ENCODE measurements at places on chromosomes 7 and 10.

DNA sequence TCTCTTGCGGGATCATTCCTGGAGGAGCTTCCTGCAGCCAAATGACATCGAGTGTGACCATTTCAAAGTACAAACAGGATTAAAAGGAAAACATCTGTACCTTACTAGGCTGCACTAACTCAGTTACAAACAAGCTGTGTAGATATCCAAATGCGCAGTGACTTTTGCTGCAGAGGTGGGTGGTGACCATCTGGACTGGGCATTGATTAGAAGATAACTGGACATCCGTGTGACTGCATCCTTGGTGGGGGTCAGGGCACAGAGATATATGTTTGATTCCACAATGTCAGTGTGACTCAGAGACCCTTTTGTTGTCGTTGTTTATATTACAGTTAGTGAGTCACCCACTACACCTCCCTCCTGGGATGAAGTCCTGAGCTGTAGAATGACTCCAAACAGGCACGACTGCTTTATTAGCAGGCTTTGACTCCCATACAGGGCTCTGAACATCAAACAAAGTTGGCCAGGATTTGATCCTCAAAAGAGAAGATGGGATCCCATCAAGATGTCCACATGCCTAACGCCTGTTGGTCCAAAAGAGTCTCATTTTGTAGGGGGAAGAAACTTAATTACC, 56.7 kb upstream of the SDK1 start:
- peak; percentile 43 for DNase-seq

DNA sequence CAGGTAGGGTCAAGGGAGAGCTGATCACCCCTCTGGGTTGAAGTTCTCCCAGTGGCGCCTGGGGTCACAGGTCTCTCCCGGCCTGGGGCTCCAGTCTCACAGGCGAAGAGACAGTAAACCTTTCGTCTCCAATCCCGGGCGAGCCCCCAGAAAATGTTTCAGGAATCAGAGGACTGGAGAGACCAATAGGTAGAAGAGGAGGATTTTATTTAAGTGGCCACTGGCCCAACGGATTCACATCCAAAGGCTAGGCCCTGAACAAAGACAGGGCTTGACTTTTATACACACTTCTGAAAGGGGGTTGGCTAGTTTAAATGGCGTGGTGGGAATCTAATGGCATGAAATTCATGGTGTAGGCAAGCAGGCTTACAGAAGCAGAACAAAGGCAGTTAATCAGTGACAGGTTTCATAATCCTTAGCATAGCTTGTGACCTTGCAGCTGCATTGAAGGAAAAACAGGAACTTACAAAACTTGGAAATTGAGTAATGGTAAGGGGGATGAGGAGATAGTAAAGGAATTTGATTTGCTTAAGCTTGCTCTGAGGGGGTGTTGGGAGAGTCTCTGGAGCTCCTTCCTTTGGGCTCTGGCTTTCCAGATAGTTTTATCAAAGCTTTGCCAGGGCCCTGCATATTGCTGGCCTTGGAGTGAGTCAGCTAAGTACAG, 105.5 kb downstream of the TRIM24 start:
- DNase-seq, result peak; percentile 82

DNA sequence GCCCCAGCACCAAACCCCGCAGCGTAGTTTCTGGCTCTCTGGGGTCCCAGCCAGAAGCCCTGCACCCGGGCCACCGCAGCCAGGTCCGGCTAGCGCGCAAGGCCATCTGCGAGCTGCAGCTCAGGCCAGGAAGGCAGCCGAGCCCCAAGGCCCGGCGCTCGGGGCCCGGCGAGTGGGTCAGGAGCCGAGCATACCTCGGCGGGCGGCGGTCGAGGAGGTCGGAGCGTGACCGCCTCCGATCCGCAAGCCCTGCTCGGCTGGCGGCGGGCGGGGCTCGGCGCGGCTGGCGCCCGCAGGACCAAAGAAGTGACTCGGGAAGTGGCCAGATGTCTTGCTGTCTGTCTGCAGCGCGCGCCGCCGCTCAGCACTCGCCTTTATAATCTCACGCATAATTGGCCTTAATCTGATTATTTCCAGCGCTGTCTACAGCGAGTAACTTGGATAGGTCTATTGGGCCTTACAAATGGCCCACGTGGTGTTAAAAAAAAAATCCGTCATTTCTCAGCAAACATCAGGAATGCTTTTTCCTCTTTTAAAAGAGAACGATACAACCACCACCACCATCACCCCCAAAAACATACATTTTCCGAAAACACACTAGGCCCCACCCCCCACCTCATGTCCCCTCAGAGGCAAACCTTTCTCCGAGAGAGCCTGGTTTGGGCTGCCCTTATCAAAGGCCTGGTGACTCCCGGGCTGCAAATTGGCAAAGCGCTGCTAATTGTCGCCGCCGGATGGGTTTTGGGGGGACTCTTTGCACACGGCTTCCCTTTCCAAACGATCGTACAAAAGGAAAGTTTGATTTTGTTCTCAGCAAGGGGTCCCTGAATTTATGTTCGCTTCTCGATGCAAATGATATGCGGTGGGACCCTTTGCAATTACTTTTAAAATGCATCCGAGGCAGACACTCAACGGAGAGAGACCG, at the start of gene DRGX:
Gene DRGX, minus strand, starts transcription at position 349 of the 925 bp plus-strand sequence. CDS start 649 bp downstream, outside the sequence.
- DNase-seq, result peak; percentile 40

GRCh38 chr10:13707156-13707881, 120.6 kb downstream of the PRPF18 start:
- peak; percentile 95 for DNase-seq

GRCh38 chr7:37013771-37014170, 289.5 kb upstream of the AOAH start:
- DNase-seq, result no peak

DNA sequence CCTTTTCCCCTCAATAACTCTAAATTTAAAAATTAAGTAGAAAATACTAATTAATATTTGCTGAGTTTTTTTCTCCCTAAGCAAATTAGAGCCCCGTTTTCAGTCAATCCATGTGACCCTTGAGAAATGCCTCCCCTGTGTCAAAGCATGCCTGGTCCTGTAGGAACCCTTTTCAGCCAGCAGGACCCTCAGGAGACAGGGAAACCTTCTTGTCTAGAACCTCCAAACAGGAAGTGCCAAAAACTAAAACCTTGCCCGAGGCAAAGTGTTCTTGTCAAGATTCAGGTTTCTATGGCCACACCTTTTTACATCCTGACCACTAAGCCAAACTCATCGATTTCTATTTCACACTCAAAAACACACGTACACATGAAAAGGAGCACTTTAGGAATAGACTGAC, 60.1 kb upstream of the NFE2L3 start:
- peak; percentile 82 for DNase-seq

DNA sequence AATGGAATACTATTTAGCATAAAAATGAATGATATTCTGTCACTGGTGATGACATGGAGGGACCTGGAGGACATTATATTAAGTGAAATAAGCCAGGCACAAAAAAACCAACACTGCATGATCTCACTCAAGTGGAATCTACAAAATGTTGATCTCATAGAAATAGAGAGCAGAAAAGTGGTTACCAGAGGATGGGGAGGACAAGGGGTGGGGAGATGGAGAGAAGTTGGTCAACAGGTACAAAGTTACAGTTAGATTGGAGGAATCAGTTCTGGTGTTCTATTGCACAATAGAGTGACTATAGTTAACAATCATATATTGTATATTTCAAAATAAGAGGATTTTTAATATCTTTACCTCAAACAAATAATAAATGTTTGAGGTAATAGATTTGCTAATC, 24.7 kb upstream of the SLC18A3 start:
- DNase-seq, result peak; percentile 29
